Breast epithelium (tissue), 4 donors: ENCODE measurements at places on chromosomes 6 and 20.

DNA sequence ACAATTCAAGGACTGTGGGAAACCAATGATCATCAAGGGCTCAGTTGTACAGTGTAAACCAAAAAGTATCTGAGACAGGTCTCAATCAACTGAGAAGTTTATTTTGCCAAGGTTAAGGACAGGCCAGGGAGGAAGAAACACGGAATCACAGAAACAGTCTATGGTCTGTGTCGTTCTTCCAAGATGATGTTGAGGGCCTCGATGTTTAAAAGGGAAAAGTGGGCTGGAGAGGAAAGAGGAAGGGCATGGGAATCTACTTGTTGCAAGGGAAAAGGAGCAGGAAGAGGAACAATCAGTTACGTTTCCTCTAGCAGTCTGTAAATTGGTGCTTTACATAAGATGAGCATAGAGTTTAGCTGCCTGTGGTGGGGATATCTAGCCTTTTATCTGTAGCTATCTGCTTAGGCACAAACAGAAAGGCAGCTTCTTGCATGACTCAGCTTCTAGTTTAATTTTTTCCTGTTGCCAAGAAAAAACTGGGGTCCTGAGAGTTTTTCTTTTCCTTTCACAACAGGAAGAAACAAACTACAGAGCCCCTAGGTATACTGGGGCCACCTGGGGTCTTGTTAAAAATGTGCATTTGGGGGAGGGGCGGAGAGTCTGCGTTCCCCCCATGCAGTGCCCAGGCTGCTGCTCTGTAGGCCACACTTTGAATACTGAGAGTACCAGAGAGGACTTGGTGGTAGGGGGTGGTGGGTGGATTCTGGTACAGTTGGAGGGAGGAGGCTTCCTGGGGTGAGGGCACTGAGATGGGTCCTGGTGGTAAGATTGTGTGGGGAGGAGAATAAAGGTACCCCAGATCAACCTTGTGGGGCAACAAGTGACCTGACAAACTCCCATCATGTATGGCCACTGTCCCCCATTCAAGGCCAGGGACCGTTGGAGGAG lies 35.3 kb upstream of the EZR start:
- DNase-seq, result no peak

GRCh38 chr20:3904857-3905256 lies 15.7 kb downstream of the PANK2 start:
- DNase-seq, result no peak

- no peak for DNase-seq
Measured at GRCh38 chr20:9068233-9068801, 570 bp upstream of the PLCB4 start.

DNA sequence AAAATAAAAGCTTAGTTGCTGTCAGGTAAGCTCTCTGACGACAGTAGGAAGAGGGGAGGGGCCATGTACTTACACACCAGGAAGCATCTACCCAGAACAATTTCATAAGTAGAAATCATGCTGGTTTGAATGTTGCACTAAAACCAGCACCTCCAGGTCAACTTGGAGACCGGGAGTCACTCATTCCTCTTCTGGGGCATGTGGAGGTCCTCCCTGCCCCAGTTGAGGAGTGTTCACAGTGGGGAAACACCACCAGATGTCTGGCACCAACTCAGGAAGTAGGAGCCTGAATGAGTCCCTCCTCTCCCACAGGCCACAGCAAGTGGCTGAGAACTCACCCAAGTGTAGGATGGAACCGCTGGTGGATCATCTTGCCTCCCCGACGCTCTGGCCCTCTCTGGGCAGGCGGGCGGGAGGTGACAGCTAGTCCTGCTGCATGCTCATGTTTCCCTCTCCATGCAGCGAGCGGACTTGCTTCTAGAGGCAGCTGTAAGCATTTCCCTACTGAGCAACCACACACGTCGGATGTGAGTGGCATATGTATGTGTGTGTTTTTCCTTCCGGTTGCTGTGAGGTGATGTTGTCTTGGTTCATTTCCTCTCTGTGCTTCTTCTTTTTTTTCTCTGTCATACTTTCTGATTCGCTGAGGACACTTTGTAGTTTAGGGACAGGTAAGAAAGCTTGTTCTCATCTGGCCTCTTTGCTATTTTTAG lies 149.5 kb upstream of the NEDD9 start:
- DNase-seq, result no peak

DNA sequence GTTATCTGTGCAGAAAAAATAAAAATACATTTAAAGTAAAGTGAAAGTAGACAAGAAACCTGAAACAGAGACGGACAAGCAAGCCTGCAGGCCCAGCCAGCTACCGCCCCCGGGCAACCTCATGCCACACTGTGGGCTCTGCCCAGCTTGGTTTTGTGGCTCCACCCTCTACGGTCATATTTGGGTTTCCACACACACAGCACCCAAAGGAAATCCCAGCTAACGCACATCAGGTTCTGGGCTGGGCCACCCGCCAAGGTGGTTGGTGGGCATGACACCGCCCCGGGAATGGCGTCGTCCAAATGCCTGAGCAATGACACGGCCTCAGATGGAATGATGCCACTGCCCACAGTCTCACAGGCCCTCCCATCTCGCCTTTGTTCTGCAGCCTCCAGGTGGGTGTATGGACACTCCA lies 22.9 kb downstream of the FAM110A start:
- peak; percentile 87 for DNase-seq

DNA sequence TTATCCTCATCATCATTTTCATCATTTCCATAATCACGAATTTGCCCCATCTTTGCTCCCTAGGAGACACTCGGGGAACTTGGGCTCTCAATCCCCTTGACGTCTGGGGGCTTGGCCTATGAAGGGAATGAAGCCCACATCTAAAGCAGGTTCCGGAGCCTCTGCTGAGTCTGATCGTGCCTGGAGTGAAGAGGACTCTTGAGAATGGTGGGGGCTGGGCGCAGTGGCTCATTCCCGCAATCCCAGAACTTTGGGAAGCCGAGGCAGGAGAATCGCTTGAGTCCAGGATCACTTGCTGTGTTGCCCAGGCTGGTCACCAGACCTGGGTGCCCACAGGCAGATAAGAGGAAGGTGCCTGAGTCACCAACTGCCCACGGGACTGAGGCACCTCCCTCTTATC lies 114.5 kb downstream of the SYCP2 start:
- peak; percentile 46 for DNase-seq

DNA sequence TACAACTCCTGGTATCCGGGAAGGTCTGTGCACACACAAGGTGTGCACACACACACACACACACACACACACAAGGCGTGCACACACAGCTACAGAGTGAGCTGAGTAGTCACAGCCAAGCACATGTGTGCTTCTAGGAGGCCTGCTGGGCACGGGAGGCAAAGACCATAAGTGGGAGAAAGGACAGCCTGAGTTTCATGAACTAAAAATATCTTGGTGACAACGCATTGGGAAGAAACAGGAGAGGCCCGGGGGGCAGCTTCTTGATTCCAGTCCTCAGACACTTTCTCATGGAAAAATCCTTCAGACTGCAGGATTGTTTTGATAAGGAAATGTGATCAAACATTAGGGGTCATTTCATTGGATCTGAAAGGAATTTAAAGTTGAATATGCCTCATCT lies 2.6 kb downstream of the TRAF3IP2 start:
- DNase-seq, result no peak

DNA sequence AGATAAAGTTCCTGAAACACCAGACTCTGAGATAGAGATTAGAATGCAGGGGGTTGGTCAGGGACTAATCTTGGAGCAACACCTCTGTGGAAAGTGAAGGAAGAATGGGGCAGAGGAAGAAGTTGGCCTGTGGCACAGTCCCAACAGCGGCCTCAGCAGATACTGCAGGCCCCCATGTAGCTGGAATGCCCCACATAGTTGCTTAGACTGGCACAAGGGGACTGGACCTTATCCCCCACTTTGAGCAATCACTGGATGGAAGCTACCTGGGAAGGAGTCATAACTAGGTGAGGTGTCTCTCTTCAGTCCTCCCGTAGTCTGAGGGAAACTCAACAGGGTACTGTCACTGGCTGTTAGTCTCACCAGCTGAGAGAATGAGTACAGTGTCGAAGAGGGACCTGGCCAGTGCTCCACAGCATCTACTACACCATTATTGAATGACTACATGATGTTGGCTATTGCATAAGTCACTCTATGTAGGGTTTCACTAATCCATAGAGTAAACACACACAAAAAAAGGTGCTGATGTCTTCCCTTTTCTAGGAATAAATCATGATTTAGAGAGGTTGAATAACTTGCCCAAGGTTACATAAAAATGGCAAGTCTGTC lies 47.5 kb downstream of the ADGRG6 start:
- DNase-seq, result no peak

DNA sequence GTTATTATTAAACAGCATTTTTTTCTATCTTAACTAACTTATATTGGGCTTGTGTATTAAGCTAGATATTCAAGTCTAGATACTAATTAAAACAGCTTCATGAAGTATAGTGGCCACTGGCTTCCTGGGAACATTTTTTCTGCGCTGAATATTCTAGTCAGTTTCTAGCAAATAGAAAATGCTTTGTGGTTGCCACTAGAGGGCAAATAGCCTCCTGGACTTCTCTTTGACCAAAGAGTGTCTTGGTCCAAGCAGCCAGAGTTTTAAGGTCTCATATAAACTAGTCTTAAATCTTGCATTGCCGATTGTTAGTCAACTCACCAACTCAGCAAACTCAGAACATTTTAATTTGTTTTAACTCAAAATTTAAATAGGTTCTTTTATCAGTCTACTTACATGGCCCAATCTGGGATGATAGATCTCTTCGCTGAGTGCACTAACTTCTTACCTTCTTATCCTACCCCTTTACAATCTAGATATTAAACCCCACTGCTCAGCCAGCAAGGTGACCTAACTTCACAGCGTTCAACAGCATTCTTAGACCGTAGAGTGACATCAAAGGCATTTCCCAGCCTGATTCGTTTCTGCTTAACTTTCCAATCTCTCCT lies 24.6 kb upstream of the ID4 start:
- no peak for DNase-seq

GRCh38 chr6:7750197-7750596 lies 24.3 kb downstream of the BMP6 start:
- DNase-seq, result no peak
